ENCODE measurements at places on chromosomes 2 and 18. TPM values are rescaled to one million over a fixed set of nuclear protein-coding genes. Genes with fewer than 3 reads are reported as not detected.

Gene CSRNP3
- not detected for total RNA-seq

GRCh38 chr2:13745330-13745729, 887.2 kb upstream of the LRATD1 start:
- H3K4me3 ChIP-seq: no peak overlapping the region
- DNase-seq: no peak
- no peaks in the 10 kb centered on the region for H3K4me1 ChIP-seq
- no peak overlapping the region for H3K27ac ChIP-seq
- H3K27me3 ChIP-seq: no peaks in the 10 kb centered on the region

Gene CFC1
- not detected for total RNA-seq

- DNase-seq: no peak
- no peak overlapping the region for H3K27ac ChIP-seq
- H3K4me1 ChIP-seq: no peaks in the 10 kb centered on the region
- no peaks in the 10 kb centered on the region for H3K36me3 ChIP-seq
- no peaks in the 10 kb centered on the region for H3K27me3 ChIP-seq
- H3K4me3 ChIP-seq: no peak overlapping the region
Observed at GRCh38 chr2:145022666-145023333, 502.9 kb upstream of the ZEB2 start.

Gene FHOD3
- not detected for total RNA-seq

DNA sequence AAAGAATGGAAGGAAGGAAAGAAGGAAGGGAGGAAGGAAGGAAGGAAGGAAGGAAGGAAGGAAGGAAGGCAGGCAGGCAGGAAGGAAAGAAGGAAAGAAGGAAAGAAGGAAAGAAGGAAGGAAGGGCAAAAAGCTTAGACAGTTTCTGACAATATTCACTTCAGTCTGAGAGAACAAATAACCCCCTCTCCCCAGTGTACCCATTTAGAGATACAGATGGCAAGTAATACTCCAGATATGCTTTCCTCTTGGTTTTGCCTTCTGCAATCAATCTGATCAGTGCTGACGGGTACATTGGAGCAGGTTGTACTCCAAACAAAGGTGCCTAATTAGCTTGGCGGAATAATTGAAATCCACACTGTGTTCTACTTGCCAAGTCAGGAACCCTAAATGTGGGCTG, 534.6 kb upstream of the TMEFF2 start:
- H3K27ac ChIP-seq: no peak overlapping the region
- H3K4me3 ChIP-seq: no peak overlapping the region
- no peaks in the 10 kb centered on the region for H3K36me3 ChIP-seq
- H3K27me3 ChIP-seq: no peaks in the 10 kb centered on the region

GRCh38 chr18:68722821-68723220, 7.9 kb upstream of the TMX3 start:
- no peak overlapping the region for H3K4me3 ChIP-seq
- H3K27ac ChIP-seq: no peak overlapping the region
- no peak for DNase-seq
- H3K36me3 ChIP-seq: peaks cover 5% of the 10 kb centered on the region
- H3K4me1 ChIP-seq: peaks cover 4% of the 10 kb centered on the region
